ENCODE measurements at places on chromosomes 7 and 10.

DNA sequence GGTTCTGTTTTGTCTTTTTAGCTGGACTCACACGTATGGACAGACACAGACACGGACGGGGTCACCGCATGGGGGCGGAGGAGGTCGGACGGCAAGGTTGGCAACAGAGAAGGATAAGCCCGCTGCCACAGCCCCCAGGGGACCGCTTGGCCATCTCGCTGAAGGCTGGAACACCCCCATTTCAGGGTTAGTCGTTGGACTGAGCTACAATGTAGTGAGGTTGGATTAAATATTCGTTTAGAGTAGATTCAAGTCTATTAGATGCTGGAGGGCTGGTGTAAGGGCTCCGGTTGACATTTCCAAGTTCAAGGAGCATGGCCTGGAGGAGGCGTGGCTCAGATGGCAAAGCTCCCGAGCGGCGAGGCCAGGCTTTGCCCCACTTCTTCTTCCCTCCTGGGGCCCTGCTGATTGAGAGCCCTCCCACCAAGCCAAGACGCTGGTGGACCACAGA lies 35.2 kb downstream of the PPIF start:
- no peak for DNase-seq

GRCh38 chr10:17516376-17516775 lies 62.0 kb upstream of the ST8SIA6 start:
- DNase-seq: no peak

GRCh38 chr7:41007351-41007751 lies 695.5 kb downstream of the INHBA start:
- DNase-seq: no peak

DNA sequence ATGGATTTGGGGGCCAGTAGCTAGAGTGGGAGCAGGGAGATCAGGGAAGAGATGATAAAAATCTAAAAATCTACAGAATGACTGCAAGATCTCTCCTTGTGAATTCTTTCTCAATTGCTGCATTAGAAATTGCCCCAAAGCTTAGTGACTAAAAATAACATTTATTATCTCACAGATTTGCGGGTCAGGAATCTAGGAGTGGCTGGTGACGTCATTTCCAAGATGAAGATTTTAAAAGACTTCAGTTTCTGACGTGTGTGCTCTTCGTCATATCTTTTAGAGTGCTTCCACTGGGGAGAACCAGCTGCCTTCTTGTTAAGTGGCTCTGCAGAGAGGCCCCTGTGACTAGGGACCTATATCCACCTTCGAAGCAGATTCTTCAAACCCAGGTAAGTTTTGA lies 112.6 kb downstream of the DGKI start:
- DNase-seq: no peak

DNA sequence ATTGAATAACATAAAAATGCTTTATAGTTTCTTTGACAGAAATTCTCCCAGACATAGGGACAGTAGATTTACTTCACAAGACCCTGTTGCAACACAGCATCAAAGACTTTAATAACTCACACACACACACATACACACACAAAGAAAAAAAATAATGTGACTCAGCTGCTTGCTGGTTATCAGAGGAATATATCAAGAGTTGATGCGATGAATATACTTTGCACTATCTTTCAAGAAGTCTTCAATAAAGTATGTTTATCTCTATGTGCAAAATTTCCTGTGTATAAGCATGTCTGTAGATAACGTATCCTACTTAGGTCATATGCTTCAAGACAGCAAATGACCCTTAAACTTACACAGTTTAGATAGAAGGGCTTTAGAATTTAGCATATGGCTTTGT lies 243.1 kb downstream of the ARL4A start:
- DNase-seq: no peak

- DNase-seq: no peak
Observed at GRCh38 chr10:62772186-62772974, 32.1 kb upstream of the ADO start.

DNA sequence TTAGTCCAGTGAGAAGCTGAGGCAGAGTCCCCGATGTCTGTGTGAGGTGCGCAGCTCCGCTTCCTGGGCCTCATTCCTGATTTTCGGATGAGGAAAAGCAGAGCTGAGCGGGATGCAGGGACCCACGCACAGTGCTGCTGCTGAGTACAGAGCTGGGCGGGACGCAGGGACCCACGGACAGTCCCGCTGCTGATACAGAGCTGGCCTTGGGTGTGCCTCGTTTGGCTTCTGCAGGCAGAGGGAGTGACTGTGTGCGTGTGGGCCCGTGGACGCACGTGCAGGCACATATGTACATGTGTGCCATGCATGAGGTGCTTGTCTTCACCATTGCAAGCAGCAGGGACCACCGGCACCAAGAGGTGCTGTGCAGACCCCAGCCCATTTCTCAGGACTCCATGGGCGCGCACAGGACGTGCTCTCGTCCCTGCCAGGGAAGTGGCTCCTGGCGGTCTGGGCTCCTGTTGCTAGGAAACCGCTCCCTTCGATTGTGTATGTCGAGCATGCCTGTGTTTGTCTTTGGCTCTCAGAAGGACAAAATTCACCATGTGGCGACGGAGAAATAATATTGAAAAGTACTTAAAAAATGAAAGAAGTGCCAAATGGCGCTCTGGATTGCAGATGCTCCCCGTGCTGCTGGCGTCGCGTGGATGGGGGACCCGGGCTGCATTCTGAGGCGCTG lies 303.8 kb upstream of the MKI67 start:
- no peak for DNase-seq

Measured in amygdala (tissue), 56 donors.